ENCODE measurements at places on chromosomes 7 and 10.
A peak's percentile ranks its signal among the peaks of the same experiment; 100 is the strongest.

- DNase-seq = no peak
Observed at GRCh38 chr7:99618726-99619125, 2.0 kb downstream of the ZSCAN25 start.

DNA sequence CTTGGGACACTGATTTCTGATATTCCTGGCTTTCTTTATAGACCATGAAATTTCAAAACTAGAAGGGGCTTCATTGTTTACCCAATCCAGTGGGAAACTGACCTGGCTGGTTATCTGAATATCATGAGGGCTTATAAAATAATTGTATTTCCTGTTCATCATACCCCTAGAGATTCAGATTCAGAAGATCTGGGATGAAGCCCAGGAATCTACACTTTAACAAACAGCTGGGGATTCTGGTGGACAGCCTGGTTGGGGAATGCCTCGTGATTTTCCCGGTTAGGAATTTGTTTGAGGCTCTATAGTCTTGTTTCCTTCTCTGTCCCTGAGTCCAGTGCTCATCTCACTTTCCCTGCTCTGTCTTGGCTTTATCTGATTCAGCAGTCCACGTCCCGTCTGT lies 110.3 kb downstream of the ADRA2A start:
- no peak for DNase-seq

DNA sequence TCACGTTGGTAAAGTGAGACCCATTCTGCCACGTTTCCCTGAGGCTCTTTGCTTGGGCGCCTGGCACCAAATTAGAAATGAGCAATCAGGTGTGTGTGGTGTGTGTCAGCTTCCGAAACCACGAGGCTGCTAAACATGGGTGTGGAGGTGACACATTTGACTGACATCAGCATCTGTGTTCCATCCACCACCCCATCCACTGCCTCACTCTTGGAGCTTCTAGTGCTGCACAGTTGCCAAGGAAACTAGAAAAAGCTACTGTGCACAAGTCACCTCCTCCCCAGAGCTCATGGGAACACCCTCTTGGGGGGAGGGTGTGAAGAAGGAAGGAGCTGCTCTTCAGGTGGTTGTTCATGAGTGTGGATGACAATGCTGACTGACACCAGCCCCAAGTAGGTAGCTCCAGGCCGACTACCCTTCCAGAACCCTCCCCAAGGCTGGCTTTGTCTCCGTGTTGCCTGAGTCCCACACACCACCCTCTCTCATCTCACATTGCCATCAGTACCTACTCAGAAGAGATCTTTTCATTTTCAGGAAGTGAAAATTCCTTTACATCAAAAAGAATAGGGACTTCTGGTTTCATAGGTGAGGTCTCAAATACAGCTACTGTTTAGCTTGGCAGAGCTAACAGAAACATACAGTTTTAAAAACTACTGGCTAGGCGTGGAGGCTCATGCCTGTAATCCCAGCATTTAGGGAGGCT lies 152.2 kb downstream of the TMEM178B start:
- DNase-seq = no peak

DNA sequence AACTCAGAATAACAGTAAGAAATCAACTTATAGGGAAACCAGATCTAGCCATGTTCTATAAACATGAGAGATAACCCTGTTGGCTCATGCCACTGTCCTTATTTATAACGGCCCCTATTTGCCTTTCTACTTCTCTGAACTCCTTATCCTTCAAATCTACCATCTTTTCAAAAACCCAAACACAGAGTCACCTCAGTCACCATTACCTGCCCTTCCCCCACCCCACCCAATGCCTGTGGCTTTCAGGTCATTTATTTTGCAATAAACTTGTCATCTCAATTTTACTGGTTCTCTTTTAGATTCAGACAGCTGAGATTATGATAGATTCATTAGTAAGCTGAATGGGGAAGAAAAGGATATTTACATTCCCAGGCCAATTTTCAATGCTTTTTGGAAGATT lies 53.6 kb downstream of the KMT2C start:
- no peak for DNase-seq

- DNase-seq = no peak
Observed at GRCh38 chr7:159015454-159016410, 128.9 kb downstream of the VIPR2 start.

GRCh38 chr10:131311661-131312477 lies at the start of gene TCERG1L:
TSS of gene TCERG1L (minus strand) at chr10:131311721. CDS start at chr10:131311635, 86 bp downstream.
- DNase-seq = peak; percentile 73

DNA sequence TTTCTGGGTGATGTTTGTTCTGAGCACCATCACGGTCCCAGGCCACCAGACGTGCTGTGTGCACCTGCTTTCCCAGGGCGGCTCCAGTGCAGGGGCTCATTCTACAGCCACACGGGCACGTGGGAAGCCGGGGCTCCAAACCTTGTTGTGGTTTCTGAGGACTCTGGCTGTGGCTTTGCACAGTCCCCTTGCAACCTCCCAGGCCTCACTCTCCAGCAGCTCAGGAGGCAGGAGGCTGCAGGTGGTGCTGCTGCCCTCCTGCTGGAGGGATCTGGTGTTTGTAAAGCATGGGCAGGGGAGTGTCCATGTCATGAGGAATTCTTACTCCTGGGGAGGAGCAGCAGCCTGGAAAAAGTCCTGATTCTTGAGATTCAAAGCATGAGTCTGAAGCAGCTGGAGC lies 54.3 kb downstream of the INSYN2A start:
- no peak for DNase-seq

GRCh38 chr7:52009181-52009580 lies 692.6 kb upstream of the COBL start:
- no peak for DNase-seq

DNA sequence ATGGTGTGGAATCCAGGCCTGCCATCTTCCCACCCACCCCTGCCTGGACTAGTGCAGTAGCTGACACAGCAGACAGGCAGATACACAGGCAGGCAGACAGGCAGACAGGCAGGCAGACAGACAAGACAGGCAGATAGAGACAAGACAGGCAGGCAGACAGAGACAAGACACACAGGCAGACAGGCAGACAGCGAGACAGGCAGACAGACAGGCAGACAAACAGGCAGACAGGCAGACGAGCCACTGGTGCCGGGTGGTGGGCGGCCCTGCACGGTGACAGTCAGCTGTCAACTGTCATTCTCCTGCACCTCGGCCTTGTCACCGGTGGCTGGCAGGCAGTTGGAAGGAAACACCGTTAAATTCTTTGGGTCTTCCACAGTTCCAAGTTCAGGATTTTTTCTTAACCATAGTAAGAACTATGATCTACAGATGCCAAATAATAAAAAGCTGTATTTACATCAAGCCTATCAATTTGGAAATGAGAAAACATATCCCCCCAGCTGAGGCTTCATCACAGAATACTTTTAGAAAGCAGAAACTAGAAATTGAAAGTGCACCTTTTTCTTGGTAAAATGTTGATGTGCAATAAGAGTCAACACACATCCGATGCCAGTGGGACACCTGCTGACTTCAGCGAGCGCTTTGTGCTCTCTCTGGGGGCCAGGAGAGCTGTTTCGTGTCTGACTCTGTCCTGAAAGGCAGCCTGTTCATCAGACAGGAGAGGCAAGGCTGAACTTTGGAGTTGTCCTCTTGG lies 250.4 kb downstream of the DNAJB6 start:
- no peak for DNase-seq

GRCh38 chr7:882336-883035 lies 6.1 kb downstream of the GET4 start:
- DNase-seq = no peak

GRCh38 chr10:33235951-33236350 lies 98.5 kb downstream of the NRP1 start:
- DNase-seq = no peak

GRCh38 chr7:121329191-121330052 lies 622 bp downstream of the WNT16 start:
- peak; percentile 33 for DNase-seq

GRCh38 chr7:49563693-49564378 lies 209.6 kb upstream of the VWC2 start:
- no peak for DNase-seq

- no peak for DNase-seq
Observed at GRCh38 chr7:138032186-138032585, 30.3 kb upstream of the CREB3L2 start.

DNA sequence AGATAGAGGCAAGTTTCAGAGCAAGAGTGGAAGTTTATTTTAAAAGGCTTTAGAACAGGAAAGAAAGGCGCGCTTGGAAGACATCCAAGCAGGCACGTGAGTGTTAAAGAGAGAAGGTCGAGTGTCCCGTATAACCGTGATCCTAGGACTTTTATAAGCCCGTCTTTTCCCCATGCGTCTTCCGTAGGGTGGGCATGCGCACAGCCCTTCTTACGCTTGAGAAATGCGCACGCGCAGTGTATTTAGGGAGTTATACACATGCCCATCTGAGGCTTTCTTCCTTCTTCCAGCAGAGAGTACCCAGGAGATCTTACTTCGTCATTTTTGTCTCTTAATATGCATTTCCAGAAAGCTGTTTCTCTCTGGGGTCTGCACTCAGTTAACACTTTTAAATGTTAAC lies 52.4 kb downstream of the CALD1 start:
- no peak for DNase-seq

- peak; percentile 67 for DNase-seq
Observed at GRCh38 chr10:130045091-130045652, 65.5 kb downstream of the C10orf143 start.

- DNase-seq = peak; percentile 37
Observed at GRCh38 chr10:42754155-42755027, 28.2 kb upstream of the BMS1 start.

DNA sequence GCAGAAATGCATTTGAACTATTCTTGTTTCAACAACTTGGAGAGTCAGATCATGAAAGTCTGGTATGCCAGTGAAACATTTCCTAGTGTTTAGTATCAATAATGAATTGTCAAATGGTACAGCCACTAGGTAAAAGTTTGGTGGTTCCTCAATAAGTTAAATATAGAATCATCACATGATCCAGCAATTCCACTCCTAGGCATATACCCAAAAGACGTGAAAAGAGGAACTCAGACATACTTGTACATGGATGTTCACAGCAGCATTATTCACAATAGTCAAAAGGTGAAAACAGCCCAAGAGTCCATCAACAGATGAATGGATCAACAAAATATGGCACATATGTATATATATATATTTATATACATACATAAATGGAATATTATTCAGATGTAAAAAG lies 67.0 kb upstream of the HPS1 start:
- no peak for DNase-seq

GRCh38 chr10:36251068-36251467 lies 609.0 kb upstream of the FZD8 start:
- no peak for DNase-seq

GRCh38 chr10:98096316-98096715 lies 38.1 kb upstream of the R3HCC1L start:
- no peak for DNase-seq

DNA sequence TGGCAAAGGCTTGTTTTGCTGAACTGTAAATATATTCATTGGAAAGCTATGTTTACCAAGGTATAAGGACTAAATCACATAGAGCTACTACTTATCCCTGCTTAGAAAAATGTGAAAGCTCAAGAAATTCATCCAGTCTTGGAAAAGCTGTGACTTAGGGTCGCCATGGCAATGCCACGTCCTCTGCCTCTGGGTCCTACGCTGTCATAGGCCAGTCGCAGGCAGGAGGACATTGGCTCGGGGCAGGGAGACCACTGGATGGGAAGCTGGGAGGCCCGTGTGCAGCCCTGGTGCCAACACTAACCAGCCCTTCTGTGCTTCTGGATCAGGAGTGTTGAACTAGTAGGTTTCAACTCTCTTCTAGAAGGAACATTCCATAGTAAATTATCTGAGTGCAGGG lies 67.3 kb upstream of the PDZD8 start:
- DNase-seq = no peak

GRCh38 chr10:48784031-48784430 lies 99.4 kb downstream of the WDFY4 start:
- no peak for DNase-seq

- no peak for DNase-seq
Observed at GRCh38 chr10:4982764-4983226, 19.6 kb downstream of the AKR1C1 start.

DNA sequence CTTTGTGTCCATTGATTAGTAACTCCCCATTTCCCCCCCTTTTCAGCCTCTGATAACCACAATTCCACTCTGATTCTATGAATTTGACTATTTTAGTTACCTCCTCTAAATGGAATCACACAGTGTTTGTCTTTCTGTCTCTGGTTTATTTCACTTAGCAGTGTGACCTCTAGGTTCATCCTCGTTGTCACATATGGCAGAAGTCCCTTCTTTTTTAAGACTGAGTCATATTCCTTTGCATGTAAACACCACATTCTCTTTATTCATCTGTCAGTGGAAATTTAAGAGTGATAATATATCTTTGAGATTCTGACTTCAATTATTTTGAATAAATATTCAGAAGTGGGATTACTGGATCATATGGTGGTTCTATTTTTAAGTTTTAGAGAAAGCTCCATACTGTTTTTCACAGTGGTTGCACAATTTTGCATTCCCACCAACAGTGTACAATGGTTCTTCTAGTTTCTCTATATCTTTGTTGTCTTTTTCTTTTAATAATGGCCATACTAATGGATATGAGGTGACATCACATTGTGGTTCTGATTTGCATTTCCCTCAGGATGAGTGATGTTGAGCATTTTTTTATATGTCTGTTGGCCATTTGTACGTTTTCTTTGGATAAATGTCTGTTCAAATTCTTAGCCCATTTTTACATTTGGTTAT lies 126.1 kb upstream of the GRB10 start:
- DNase-seq = no peak

DNA sequence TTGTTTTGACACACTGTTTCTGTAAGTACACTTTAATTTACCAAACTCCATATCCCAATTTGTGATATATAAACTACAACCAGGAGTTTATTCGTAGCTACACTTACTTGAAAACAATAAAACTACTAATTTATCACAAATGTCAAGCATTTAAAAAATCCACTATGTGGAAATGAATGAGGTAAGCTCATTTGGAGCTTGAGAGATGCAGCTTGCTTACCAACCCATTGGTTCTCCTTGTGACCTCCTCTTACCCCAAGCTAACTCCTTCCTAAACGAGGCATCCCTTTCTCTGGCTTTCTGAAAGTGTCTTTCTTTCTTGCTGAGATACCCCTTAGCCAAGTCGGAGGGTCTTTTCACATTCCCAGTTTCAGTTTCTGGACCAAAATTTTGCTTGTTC lies 2.5 kb downstream of the OR6V1 start:
- DNase-seq = no peak

DNA sequence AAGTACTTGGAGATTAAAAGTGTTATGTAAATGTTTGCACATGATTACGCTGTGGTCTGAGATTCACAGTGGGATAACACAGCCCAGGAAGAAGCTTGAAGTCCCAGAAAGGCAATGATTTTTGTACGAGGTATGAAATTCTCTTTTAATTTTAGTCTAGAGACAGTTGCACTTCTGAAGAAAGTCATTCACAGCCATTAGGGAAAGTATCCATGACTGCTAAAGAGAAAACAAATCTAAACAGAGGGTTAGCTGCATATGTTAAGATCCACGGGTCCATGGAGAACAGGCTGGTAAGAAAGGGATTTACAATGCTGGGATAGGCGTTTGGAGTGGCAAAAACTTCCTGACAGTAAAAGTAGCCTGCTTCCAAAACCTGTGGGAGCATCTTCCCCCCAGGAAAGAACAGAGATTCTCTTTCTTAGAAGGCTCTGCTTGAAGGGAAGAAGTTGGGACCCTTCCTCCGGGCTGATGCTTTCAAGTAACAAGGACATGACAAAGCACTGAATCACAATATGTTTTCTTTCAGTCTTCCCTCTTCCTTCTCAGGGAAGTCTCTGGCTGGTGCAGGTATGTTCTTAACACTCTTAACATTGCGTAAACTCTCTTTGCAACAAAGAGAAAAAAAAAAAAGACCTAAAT lies 220.8 kb upstream of the CELF2 start:
- no peak for DNase-seq

- DNase-seq = no peak
Observed at GRCh38 chr7:130069179-130069977, 956 bp upstream of the KLHDC10 start.
